Central memory CD4-positive, alpha-beta T cell (primary cell): ENCODE measurements at places on chromosomes 3 and 15.

DNA sequence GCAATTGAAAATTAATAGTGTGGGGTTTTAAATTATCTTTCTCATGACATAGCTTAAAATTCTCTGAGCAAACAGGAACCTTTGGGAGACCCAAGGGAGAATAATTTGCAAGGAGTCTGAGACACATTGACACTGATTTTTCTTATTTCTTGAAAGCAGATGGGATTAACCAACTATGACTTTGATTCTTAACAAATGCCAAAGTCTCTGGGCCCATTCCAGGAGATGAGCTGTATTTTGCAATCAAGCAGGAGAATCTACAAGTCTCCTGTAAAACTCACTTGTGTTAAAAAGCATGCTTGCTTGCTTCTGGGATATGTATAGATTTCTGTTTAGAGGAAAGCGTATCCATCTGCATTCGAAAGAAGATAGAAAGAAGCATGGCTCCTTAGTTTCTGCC is 71.3 kb upstream of the STT3B start:
- no peak for DNase-seq

DNA sequence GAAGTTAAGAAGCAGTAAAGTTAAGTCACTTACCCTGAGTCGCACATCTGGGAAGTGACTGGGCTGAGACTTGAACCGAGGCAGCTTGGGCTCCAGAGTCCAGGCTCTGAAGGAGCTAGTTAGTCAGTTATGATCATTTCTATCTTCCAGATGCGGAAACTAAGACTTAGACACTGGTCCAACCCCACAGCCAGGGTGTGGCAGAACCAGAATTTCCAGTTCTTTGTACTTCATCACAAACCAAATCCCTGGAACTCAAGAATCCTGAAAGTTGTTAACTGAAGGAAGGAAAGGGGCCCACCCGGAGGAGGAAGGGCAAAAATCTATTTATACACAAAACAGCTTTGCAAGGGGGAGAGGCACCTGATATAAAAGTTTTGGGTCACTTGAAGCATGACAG is 389.9 kb downstream of the SHQ1 start:
- DNase-seq = no peak

- no peak for DNase-seq
Observed at GRCh38 chr15:41730543-41730942, 43.7 kb upstream of the MAPKBP1 start.

DNA sequence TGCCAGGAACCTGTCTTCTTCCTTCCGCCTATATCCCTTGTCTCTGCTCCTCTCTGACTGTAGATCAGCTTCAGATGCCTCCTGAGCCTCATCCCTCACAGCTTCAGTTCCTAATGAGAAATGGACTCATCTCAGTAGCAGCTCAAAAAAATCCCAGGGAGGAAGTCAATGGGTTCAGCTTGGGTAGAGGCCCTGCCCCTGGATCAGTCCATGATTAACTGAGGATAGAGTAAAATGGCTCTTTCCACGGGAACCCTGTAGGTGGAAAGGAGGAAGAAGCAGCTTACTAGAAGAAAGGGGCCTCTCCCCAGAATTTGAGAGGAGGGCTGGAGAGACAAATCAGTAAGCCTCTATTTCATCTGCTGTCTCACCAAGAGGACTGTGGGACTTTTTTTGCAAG is 26.9 kb upstream of the HCN4 start:
- no peak for DNase-seq

DNA sequence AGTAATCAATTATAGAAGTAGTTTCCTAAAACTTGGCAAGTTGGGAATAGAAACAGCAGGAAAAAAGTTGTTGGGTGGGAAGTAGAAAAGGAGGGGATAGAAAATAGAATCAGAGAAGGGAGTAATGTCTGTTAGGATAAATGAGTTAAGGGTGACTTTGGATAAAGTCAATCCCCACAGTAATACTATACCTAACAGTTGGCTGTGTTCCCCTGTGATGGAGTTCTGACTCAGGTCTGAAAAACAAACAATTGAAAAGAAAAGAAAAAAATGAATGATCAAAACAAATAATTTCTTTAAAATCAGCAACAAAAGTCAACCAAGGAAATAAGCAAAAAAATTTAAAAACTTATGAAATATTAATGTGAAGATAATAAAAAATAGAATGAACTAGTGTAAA is 50.3 kb downstream of the EMC4 start:
- no peak for DNase-seq

- no peak for DNase-seq
Observed at GRCh38 chr15:29554531-29554930, 267.7 kb downstream of the TJP1 start.

DNA sequence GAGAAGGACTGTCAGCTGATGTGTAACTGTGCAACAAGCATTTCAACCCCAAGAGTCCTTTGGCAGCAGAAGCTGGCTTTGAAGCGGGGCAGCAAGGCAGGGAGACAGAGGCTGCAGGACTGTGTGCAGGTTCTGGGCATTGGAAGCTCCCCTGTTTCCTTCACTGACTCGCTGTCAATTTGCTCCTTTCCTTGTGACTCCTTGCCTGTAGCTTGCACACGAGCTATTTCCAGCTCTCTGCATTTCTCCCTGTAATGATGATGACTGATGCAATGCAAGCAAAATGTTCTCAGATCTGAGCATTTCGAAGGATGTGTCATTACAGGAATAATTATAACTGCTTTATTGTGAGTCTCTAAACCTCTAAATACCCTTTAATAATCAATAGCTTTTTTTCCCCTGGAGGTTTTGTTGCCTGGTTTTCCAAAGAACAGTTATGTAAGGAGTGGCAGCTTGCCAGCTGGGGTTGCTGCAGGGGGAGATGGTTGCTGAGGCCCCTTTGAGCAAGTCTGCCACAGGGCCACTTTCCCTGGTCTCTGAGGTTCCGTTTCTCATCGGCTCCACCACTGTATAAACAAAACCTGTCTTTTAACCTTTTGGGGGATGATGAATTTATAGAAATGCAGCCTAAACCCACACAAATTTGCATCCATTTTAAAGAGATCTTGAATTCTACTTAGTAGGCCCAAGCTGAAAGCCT is 2.8 kb downstream of the APOD start:
- DNase-seq = no peak

DNA sequence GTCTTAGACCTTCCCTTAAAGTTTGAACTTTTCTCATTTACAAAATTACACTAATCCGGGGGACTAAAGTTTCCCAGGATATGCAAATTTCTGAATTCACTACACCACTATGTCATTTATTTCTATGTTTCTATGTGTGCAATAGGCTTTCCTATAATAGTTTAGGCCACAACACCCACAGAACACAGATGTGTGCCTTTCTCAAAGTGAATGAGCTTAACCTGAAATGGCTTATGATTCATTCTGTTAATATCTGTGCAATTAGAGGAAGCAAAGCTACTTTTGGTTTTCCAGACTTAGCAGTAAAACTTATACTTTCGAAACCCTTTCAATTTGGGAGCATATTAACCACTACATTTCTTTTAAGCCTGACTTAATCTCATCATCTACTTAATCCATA is 748.1 kb downstream of the GBE1 start:
- no peak for DNase-seq

GRCh38 chr15:79653533-79653932 is 221.4 kb downstream of the MINAR1 start:
- DNase-seq = no peak

GRCh38 chr3:16311960-16312451 is 47.0 kb downstream of the OXNAD1 start:
- peak; percentile 78 for DNase-seq

- no peak for DNase-seq
Observed at GRCh38 chr15:88590759-88591158, 30.4 kb upstream of the AEN start.

- DNase-seq = no peak
Observed at GRCh38 chr3:88632226-88632625, 475.2 kb upstream of the EPHA3 start.

GRCh38 chr3:126022741-126023359 is 53.9 kb downstream of the ROPN1B start:
- DNase-seq = no peak

GRCh38 chr3:32310918-32311839 is 72.7 kb downstream of the CMTM8 start:
- DNase-seq = no peak

- DNase-seq = no peak
Observed at GRCh38 chr3:107641572-107642307, 119.0 kb downstream of the BBX start.

GRCh38 chr3:178382449-178383061 is 153.7 kb upstream of the KCNMB2 start:
- DNase-seq = no peak

DNA sequence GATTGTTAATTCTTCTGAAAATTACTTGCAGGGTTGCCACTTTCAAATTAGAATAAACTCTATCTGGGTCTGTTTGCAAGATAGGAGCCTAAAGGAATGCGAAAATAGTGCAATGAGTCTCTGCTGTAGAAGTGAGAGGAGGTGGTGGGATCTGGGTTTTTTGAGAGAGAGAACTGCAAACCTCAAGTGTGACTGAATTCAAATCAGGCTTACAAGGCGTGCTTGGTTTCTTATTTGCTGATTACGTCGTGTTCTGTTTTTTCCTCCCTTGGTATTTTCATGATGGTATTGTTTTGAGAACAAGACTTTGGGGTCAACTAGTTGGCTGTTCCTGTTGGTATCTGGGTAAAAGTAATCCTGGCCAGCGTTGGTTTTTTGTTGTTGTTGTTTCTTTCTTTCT is 490.9 kb upstream of the CFAP20DC start:
- no peak for DNase-seq

DNA sequence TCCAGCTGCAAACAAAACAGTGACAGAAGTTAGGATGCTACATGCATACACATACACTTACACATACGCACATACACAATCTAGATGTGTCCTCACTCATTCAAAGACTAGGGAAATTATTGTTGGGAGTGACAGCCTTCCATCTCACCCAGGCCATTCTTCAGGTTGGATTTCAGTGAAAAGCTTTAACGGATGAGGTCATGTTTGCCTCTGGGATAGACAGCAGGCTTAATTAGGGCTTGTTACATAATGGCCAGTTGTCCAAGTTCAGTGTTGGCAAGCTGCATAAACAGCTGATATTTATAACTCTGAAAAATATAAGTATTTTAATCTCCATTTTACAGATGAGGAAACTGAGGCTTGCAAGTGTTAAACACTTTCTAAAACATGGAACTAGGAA is 35.8 kb upstream of the PLOD2 start:
- no peak for DNase-seq

DNA sequence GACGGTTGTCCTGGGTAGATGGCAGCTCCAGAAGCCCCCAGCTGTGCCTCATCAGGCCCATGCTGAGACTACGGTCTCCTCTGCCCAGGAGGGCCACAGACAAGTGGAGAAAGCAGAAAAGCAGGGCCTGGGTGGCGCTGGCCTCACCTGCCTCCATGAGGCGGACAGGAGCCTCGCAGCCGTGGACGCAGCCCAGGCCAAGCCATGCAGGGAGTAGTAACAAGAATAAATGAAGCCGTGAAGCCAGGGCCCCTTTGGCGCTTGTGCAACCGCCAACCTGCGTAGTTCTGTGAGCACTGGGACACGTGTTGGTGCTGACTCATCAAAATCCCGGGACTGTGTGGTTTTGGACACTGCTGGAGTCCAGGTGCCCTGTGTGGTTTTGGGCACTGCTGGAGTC is 12.3 kb upstream of the MUC4 start:
- no peak for DNase-seq

DNA sequence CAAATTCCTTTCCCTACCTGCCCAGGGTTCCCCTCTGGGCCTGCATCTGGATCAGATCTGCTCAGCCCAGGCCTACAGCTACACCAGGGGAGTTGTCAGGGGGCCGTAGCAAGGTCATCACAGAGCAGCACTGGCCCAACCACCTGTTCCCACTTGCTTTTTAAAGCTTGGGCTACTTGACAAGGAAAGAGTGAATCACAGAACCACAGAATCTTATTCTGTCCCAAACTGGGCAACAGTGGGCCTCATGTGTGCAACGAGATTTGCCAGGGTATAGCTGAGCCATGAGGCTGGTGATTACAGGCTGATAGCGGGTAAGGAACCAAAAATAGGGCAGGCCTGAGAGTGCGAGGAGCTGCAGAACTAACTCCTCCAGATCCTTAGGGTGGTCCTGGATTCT is 66.7 kb downstream of the MYLK start:
- no peak for DNase-seq

GRCh38 chr3:56196700-56197099 is 271.6 kb downstream of the ERC2 start:
- DNase-seq = no peak

DNA sequence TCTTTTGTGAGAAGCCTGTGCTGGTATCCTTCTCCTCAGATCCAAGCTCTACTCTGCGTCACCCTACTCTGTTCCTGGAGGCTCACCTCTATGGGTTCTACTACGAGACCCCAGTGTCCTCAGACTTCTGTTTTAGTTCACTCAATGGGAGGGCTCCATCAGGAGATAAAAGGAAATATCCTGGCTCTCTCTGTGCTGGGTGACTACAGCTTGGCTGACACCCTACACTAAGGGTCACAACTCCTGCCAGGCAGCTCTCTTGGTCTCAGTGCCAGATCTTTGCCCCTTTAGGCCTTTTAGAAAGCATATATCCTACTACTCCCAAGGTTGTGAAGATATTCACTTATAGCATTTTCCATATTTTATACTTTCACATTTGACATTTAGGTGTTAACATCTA is 46.5 kb downstream of the SPG11 start:
- no peak for DNase-seq

DNA sequence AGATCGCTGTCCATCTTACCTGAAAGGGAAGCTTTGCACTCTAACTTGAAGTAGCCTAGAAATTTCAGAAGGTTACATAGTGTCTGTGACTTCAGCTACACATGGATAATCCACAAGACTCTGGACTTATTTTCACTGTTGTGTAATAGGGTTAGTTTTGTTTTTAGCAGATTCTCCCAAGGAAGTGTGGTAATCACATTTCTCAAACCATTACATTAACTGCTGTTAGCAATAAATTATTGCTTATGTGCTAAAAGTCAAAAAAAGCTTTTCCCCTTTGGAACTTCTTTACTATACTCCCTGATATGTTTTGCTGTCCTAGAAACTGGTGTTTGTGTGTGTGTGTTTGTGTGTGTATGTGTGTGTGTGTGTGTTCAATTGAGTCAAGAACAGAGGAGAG is 351.8 kb upstream of the TPRG1 start:
- DNase-seq = no peak

DNA sequence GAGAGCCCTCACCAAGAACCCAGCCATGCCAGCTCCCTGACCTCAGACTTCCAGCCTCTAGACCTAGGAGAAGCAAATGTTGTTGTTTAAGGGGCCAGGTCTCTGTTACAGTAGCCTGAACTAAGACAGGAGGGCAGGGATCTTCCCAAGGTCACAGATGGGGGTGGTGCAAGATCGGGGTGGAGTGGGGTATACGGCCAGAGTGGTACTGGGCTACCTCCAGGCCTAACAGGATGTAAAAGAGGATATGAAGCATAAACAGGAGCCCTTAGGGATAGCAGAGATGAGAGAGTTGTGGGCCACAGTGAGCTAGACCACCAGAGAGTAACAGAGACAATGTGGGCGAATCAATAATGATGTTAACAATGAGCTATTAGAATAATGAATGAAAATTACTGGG is 82.9 kb downstream of the TOP2B start:
- no peak for DNase-seq

DNA sequence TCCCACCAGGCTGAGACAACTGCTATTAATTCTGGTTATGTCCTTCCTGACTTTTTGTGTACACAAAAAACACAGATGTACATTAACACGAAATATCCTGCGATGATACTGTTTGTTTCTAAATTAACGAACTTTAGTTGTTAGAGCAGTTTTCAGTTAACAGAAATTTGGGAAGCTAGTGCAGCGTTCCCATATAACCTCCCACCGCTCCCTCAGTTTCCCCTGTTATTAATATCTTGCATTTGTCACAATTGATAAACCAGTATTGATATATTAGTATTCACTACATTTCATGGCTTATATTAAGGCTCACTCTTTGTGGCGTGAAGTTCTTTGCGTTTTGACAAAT is 45.3 kb upstream of the RNU6-1 start:
- no peak for DNase-seq
